ENCODE measurements at places on chromosomes 13 and 19. TPM values are rescaled to one million over a fixed set of nuclear protein-coding genes. Genes with fewer than 3 reads are reported as not detected.
A peak's percentile ranks its signal among the peaks of the same experiment; 100 is the strongest.

The MISP3 gene
- total RNA-seq, result 0.45 TPM

The VSTM1 gene
- not detected for total RNA-seq

The LSR gene
- 8.2 TPM for total RNA-seq

DNA sequence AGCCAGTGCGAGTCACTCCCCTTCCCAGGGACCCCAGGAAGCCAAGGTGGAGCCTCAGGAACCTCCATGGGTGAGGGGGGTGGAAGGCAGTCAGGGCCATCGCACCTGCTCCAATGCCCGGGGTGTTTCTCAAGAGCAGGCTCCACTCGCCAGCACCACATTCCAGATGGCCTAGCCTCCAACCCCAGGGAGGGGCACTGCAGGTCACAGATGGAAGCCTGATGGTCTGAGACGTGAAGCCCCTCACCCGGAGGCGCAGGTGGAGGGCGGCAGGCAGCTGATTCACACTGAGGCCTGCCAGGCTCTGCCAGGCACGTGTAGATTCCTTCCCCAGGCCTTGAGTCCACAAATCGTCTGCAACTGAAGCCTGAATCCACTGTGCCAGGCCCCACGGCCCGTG lies 23.0 kb upstream of the ISYNA1 start:
- no peak overlapping the region for H3K27ac ChIP-seq
- H3K27me3 ChIP-seq, result no peaks in the 10 kb centered on the region
- peaks cover 2% of the 10 kb centered on the region for H3K4me1 ChIP-seq
- DNase-seq, result no peak

DNA sequence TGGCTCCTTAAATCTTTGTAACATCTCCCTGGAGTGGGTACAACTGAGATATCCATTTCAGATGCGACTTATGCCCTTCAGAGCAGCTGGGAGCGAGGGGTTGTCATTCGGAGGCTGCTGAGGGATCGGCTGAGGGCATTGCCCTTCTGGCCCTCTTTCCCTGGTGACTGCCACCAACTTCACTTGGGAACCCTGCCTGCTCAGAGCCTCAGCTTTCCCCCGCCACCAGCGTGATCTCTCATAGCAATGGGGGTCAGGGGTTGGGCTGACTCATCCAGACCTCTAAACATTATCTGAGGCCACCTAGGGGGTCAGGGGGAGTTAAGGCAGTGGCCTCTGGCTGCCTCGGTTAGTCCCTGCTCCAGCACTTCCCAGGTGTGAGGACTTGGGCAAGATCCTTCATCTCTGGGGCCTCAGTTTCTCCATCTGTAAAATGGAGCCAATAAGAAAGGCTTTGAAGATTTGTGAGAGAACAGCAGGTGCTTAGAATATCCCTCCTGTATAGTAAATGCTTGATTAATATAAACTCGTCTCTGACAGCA lies 1.1 kb downstream of the PRX start:
- H3K4me3 ChIP-seq, result no peak overlapping the region
- peaks cover 5% of the 10 kb centered on the region for H3K4me1 ChIP-seq
- DNase-seq, result no peak
- no peaks in the 10 kb centered on the region for H3K36me3 ChIP-seq
- no peak overlapping the region for H3K27ac ChIP-seq

GRCh38 chr19:39818626-39819097 lies 15.3 kb downstream of the DYRK1B start:
- no peak overlapping the region for H3K4me3 ChIP-seq
- H3K27me3 ChIP-seq, result no peaks in the 10 kb centered on the region
- H3K27ac ChIP-seq, result no peak overlapping the region
- no peak for DNase-seq

GRCh38 chr13:97239943-97240787 lies 18.0 kb downstream of the MBNL2 start:
- H3K27ac ChIP-seq, result no peak overlapping the region
- no peak for DNase-seq
- H3K4me3 ChIP-seq, result no peak overlapping the region

- no peaks in the 10 kb centered on the region for H3K27me3 ChIP-seq
- H3K36me3 ChIP-seq, result peaks cover 8% of the 10 kb centered on the region
- H3K4me3 ChIP-seq, result peak overlapping the region; percentile 96
- DNase-seq, result peak; percentile 95
- H3K4me1 ChIP-seq, result peaks cover 17% of the 10 kb centered on the region
These were observed 44.3 kb downstream of the ZNF611 start for GRCh38 chr19:52690369-52691214.

DNA sequence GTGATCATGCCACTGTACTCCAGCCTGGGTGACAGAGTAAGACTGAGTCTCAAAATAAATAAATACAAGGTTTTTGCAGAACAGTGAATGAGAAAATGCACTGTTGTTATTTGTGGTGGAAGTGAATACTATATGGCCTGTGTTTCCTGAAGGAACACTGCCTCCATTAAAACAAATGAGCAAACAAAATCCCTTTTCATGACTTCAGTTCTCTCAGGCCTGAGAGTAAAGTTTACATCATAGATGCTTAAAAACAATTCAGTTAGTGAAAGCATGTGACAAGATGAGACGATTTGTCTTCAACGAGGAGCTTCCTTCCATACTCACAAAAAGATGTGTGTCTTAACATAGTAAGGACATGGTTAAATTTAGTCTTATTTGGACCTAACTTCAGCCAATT lies 14.4 kb downstream of the SPINT2 start:
- H3K4me1 ChIP-seq, result peaks cover 7% of the 10 kb centered on the region
- no peaks in the 10 kb centered on the region for H3K36me3 ChIP-seq
- no peak overlapping the region for H3K27ac ChIP-seq
- no peak overlapping the region for H3K4me3 ChIP-seq
- H3K27me3 ChIP-seq, result no peaks in the 10 kb centered on the region

GRCh38 chr19:40513741-40514315 lies 47.0 kb downstream of the SPTBN4 start:
- no peak for DNase-seq
- no peak overlapping the region for H3K27ac ChIP-seq
- peaks cover 41% of the 10 kb centered on the region for H3K27me3 ChIP-seq
- peaks cover 12% of the 10 kb centered on the region for H3K4me1 ChIP-seq

DNA sequence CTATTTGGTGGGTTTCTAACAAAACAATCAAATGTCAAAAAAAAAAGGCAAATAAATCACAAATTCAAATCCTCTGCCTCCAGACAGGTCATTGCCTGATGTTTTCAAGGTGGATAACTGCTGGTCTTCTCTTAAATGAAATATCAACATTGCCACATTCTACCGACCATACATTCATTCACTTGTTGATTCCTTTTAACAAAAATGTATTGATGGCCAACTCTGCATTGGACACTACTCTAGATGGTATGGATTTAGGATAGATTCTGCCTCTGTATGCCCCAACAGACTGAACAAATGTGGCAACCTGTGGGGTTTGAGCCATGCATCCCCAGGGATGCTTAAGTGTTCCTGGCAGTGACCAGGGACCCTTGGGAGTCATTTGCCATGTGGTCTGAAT lies 87.6 kb upstream of the STK24 start:
- DNase-seq, result no peak
- no peaks in the 10 kb centered on the region for H3K27me3 ChIP-seq
- peaks cover 19% of the 10 kb centered on the region for H3K4me1 ChIP-seq
- H3K36me3 ChIP-seq, result no peaks in the 10 kb centered on the region
- H3K27ac ChIP-seq, result no peak overlapping the region

DNA sequence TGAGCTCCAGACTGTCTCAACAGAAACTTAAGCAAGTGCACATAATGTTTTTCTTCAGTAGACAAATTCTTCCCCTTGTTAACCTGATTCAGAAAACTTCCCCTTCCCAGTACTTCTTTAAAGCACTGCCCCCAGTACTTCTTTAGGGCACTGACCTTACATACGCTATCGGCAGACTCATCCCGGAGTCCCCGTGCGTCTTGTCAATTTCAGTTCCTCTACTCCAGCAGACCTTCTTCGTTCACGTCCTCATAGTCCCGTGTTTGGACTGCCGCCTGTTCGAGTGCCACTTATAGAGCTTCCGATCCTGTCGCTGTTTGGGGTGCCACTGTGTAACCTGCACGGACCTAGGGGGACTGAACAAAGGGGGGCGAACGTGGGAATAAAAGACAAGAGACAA lies 29.0 kb downstream of the ZNF627 start:
- DNase-seq, result no peak
- H3K27ac ChIP-seq, result no peak overlapping the region
- no peak overlapping the region for H3K4me3 ChIP-seq
- peaks cover 14% of the 10 kb centered on the region for H3K27me3 ChIP-seq

DNA sequence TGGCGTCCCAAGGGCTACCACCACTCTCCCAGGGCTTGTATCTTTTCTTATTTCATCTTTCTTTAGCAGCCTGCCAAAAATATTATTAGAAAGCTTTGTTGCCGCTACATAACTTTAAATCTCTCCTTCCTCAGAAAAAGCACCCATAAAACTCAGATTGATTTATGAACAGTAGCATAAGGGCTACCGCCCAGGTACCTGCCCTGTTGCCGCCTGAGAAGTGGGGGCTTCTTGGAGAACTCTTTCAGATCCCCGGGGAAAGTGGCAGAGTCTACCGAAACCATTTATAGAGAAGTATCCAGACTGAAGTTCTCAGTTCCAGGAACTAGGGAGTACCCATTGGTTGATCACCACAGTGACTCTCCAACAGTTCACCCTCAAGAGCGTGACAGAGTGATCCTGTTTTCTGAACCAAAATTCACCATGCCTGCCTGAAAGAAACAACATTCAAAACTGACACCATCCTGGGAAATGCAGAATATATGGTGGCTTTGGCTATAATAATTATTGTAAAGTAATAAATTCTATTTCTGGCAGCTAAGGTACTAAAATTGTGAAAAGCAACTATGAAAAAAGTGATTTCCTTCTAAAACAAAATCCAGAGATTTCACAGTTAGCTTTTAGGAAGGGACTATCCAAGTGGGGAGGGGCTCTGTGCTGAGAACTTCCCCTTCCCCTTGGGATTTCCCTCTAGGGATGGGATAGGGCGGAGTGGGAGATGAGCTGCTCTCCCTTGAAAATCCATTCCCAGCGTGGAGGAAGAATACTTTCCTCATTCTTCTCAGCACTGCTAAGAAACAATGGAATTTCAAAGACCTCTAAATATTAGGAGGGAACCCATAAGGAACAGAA lies 877 bp upstream of the N4BP2L1 start:
- peak overlapping the region; percentile 82 for H3K4me3 ChIP-seq
- H3K36me3 ChIP-seq, result peaks cover 20% of the 10 kb centered on the region
- peaks cover 27% of the 10 kb centered on the region for H3K4me1 ChIP-seq
- H3K27ac ChIP-seq, result peak overlapping the region; percentile 91
- no peaks in the 10 kb centered on the region for H3K27me3 ChIP-seq

DNA sequence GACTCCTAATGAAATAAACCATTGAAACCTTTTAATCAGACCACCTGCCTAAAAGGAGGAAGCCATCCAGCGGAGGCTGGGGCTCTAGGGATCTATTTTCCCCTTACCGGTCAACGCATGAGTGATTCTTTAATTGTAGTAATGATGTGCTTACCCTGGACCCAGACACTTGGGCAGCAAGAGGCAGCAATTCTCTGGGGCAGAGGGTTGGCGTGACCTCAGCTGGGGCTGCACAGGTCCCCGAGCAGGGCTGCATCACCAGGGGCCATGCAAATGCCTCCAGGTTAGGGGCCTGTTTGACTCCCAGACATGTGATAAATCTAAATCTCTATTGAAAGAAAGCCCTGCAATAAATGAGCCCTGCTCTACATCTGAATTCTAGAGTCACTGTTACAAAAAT lies 194.2 kb upstream of the TSHZ3 start:
- H3K4me1 ChIP-seq, result no peaks in the 10 kb centered on the region
- H3K36me3 ChIP-seq, result no peaks in the 10 kb centered on the region
- peaks cover 6% of the 10 kb centered on the region for H3K27me3 ChIP-seq
- no peak overlapping the region for H3K4me3 ChIP-seq

- H3K27ac ChIP-seq, result no peak overlapping the region
- H3K4me3 ChIP-seq, result no peak overlapping the region
- H3K36me3 ChIP-seq, result no peaks in the 10 kb centered on the region
- peak; percentile 29 for DNase-seq
- H3K27me3 ChIP-seq, result peaks cover 4% of the 10 kb centered on the region
These were observed 62.3 kb downstream of the ITGBL1 start for GRCh38 chr13:101514695-101515275.

DNA sequence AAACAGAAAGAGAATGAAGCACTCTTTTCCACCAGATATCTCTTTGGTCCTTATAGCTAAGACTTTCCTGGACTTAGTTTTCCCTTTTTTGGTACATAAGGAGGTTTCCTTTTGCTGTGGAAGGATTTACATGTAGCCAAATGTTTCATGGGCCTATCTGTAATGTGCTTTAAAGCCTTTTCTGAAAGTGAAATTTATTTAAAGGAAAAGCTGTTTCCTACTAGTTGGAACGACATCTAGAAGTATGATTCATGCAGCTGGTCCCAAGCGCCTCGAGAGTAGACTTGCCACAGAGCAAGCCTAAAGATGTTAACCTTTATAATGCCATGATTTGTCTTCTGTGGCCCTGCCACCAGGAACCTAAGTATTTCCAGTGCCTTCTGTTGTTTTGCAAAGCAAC lies 390.3 kb downstream of the DLEU7 start:
- H3K27ac ChIP-seq, result no peak overlapping the region
- peaks cover 2% of the 10 kb centered on the region for H3K4me1 ChIP-seq
- no peaks in the 10 kb centered on the region for H3K36me3 ChIP-seq
- H3K27me3 ChIP-seq, result no peaks in the 10 kb centered on the region
- DNase-seq, result no peak

GRCh38 chr19:38337360-38337653 lies 1.7 kb downstream of the CATSPERG start:
- no peaks in the 10 kb centered on the region for H3K27me3 ChIP-seq
- H3K4me3 ChIP-seq, result peak overlapping the region; percentile 96
- peaks cover 14% of the 10 kb centered on the region for H3K4me1 ChIP-seq
- H3K36me3 ChIP-seq, result no peaks in the 10 kb centered on the region
- no peak for DNase-seq
- peak overlapping the region; percentile 96 for H3K27ac ChIP-seq

DNA sequence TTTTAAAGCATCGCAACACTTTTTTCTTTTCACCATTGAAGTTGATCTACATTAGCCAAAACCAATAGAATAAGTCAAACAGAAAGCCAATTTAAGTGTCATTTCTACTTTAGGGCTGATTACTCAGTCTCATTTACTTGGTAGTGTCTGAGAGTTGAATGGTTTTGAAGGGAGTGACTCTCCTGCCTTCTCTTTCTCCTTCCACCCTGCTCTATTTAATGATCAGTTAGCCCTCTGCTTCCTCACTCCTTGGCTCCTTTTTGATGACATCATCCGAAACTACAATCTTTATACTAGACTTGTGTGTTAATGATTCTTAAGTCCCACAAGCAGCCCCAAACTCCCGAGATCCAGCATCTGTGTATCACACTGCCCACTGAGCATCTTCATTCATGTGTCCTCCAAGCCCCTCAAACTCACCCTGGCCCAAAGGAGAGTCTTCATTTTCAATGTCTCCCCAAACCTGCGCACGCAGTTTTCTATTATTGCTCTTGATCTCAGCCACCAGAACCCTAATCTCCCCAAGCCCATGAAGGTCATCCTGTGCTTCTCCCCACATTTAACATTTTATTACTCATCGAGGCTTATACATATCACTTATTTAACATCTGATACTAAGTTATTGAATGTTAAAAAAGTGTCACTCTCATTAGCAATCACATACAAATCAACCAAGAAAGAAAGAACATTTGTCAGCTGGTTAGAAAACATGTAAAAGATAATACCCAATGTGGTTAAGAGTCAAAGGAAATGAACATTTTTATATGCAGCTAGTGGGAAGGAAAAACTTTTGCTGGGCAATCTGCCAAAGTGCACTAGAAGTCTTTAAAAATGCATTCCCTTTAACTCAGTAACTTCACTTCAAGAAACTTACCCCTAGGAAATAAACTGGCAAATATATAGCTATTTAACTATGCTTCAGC lies 32.2 kb upstream of the ARGLU1 start:
- H3K36me3 ChIP-seq, result no peaks in the 10 kb centered on the region
- peak; percentile 13 for DNase-seq
- peaks cover 13% of the 10 kb centered on the region for H3K4me1 ChIP-seq
- no peak overlapping the region for H3K4me3 ChIP-seq
